Stimulated activated CD8-positive, alpha-beta memory T cell treated with anti-CD3 and anti-CD28 coated beads, Interleukin-2, amount 100 ng/mL, for 48 hours (primary cell): ENCODE measurements at places on chromosomes 7 and 10.

DNA sequence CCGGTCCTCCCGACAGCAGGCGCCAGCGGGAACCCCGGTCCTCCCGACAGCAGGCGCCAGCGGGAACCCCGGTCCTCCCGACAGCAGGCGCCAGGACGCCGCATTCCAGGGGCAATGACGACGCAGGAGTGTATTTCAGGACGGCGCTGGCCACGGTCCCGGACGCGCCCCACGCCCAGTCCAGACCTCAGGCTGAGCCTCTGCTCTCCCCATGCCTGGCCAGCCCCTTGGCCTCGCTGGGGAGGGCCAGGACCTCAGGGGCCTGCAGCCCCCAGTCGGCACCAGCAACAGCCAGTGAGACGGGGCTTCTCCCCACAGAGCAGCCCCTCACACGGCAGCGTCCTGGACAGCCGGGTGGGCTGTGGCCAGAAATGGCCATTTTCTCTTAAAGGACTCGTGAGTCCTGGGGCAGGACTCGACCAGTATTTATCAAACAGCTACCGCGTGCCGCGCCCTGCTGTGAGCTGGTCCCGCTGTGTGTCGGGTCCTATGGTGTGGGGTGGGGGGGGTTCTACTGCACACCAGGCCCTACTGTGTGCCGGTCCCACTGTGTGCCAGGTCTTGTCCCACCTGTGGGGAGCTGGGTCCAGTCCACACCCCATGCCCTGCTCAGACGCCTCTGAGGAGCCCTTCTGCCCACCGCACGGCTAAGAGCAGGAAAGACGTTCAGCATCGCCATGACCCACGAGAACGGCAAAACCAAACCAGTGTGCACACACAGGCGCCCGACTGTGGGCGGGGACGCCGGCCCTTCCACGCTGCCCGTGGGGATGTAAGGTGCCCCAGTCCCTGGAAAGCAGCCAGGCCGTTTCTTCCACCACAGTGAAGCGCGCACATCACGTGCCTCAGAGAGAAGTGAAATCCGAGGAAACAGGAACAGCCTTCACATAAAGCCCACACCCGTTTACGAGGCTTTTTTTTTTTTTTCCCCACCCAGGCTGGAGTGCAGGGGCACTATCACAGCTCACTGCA is 33.3 kb downstream of the GET4 start:
- DNase-seq = no peak

GRCh38 chr7:103065667-103066066 is 8.9 kb downstream of the FBXL13 start:
- DNase-seq = peak; percentile 36

- no peak for DNase-seq
Measured at GRCh38 chr10:51255381-51255780, 181.1 kb downstream of the PRKG1 start.

GRCh38 chr7:98640375-98640774 is 23.3 kb downstream of the NPTX2 start:
- DNase-seq = no peak

DNA sequence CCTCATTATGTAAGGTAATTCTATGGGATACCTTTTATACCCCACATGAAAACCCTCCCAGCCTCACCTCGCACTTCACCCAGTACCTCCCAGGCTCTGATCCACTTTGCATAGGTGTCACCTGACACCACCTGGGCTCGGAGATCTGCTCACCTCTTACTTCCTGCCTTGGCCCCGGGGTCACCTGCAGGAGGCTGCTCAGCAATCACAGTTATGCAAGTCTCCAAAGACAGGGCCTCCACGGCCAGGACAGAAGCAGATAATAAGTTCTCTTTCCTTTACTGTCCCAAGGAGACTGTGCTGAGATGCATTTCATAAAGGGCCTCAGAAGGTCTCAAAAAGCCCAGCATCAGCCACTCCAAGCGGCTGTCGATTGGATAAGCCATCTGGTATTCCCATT is 112.4 kb upstream of the PPP2R2D start:
- DNase-seq = no peak

DNA sequence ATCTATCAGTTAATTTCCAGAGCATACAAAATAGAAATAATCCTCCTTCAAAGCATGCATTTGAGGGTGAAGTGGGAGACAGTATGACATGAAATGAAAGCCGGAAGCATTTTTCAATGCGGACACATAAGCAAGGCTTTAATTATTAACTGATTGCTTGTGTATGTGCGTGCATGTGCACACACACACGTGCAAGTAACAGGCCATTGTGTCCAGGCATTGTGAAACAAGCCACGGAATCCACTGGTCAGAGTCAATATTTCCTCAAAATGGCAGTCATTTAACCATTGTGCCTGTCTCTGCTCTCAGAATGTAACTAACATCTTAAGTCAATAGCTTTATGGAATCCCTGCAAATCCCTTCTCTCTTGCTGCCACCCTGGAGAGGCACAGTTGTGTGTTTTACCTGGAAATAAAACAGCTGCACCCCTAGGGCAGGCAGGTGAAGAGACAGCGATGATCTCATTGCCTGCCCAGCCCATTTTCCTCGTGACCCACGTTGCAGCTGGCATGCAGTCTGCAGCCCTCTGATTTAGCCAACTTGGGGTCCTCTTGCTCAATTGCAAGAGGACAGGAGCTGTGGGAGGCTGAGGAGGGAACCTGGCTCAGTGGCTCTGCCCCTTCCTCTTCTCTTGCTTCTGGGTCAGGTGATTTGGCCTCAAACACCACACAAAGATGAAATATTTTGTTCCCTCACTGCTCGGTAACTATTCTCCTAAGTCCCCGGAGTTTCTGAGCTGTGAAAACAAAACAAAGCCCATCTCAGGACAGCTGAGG is 500.9 kb upstream of the ZMIZ1 start:
- no peak for DNase-seq

DNA sequence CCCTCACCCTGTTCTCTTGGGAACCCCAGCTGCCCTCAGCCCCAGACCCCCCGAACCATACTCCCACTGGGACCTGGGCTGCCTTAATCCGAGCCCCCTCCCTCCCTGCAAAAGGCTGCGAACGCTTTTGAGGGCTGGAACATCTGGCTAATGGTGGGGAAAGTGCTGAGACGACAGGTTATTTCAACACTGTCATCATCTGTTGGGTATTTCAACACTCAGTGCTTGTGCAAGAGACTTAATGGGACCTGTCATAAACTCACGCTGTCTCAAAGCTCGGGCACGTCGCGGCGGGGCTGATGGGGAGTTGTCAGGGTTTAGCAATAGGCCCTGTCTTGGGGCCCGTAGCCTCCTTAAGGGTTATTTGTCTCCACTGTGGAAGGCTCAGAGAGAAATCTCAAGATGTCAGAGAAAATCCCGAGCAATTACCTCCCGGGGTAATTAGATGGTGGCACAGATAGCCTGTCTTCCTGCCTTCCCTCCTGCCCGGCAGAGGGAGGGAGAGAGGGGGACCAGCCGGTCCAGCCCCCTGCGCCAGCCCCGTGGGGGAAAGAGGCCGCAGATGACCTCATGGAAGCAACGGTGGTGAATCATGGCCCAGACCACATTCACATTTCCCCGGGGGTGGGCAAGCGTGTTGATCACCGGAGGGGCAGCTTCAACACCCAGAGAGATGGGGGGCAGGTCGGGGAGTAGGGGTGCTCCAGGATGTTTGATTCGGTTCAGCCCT is 88.7 kb upstream of the MYL10 start:
- no peak for DNase-seq

DNA sequence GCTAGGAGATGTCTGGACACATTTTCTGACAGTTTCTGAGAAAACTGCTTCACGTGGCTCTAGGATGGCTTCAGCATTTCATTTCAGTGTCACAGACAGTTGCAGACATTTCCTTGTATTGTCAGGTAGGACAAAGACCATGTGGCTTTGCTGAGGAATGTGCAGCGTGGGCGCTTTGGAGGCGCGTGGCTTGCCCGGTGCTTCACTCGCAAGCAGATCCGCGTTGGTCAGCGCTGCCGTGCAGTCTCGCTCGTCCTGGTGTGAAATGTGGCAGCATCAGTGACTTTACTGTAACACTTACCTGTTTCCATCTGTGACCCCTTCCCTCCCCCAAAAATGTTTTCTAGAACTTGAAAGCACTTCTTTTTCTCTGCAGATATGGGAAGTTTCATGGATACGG is 340.5 kb downstream of the SDK1 start:
- DNase-seq = no peak

DNA sequence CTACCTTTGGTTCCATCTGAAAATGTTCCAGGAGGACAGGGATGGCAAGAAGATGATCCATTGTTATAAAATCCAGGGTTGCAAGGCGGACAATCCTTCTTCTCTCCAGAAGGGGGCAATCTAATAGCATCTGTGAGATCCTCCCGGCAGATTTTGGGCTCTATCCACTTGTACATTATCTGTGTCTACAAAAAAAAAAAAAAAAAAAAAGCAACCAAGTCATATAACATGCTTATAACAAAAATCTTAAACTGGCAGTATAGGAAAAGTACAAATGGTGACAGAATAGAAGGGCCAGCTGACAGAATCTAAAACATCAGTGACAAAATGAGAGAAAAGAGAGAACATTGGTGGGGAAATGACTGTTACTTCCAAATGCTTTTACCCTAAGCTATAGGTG is 132.7 kb downstream of the ELAPOR2 start:
- no peak for DNase-seq

GRCh38 chr7:2771274-2771731 is 72.8 kb downstream of the GNA12 start:
- DNase-seq = no peak

DNA sequence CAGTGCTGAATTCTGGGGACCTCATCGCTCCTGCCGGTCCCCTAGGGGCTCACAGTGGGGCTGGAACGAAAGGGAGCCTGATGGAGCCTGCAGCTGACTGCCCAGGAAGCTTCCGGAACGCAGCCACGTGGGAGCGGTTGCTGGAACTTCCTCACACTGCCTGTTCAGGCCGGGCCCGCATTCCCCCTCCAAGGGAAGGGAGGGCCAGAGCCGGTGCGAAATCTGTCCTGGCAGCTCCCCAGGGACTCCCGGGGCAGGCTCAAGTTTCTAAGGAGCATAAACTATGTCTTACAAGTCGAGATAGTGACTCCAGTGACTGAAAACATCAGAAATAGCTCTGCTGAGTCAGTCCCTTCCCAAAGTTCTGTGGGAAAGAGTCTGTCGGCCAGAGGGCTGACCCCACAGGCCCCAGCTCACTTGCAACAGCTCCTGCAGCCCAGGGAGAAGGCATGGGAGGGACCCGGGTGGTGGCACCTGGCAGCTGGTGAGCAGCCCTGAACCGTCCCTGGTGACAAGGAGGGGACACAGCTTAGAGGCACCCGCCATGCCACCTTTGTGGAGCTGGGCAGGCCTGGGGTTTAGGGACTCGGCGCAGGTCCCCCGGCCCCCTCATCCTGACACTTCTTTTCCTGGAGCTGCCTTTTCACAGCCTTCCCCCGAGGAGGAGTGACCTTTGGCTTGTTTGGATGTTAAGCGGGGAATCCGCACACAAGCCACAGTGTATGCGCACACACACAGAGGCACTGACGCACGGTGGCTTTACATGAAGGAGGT is 47.6 kb downstream of the PDGFA start:
- no peak for DNase-seq

DNA sequence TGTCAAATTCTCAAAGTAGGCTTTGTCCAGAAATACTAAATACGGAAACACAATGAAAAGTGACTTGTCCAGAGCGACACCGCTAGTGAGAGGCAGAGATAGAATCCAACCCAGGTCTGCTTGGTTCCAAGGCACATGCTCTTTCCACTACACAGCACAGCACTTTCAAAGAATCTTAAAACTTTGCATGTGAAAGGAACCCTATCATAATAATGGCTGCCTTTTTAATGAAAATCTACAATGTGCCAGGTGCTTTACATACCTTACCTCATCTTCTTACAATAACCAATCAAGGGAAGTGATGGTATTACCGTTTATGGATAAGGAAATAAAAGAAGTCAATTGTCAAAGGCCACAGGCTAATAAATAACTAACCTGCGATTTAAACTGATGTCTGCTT is 2.6 kb downstream of the CHCHD3 start:
- no peak for DNase-seq

DNA sequence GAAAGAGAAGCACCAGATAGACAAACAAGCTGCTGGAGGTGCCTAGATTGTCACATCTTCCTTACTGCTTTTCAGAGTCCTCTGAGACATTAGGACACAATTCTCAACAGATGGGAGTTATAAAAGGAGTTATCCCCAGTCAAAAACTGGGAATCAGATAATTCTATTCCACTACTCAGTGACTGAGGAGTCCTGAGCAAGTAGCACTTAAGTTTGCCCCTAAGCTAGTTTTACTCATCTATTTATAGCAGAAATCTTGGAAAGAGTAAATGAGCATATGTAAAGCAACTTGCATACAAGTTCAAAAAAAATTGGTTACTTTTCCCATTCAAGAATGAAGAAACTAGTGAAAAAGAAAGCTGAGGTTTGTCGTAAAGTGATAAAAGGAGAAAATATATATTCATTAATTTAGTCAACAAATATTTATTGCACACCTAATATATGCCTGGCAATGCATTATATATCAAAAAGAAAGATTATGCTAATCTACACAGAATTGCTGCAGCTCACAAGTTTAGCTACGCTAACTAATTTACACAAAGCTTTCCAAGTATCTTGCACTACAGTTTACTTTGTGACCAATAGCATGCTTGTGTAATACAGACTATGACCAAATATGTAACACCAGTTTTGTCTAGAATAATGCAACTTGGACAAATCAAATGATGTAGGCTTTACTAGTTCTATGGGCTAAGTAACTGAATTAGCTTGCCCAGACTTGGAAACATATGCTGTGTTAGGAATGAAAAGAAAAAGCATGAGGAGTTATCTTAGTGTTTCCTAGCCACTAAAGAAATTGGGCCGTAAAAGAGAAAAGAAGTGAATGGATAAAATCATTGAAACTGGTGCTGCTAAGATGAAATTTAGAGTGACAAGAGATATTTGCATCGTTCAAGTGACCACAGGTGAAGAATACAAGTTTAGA is 106.3 kb downstream of the GRM3 start:
- DNase-seq = no peak

DNA sequence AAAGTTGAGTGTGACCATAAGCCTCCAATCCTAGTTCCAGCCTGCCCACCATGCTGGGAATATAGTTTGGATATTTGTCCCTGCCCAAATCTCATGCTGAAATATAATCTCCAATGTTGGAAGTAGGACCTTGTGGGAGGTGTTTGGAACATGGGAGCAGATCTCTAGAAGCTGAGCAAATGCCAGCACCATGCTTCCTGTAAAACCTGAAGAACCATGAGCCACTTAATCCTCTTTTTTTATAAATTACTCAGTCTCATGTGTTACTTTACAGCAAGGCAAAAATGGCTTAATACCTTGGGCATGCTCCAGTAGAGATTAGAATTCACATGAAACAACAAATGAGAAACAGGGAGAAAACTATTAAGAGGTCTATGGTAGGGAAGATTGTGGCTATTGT is 27.2 kb downstream of the STEAP1 start:
- no peak for DNase-seq

- no peak for DNase-seq
Measured at GRCh38 chr7:98807068-98808048, 62.5 kb downstream of the TMEM130 start.

- DNase-seq = no peak
Measured at GRCh38 chr7:94633014-94633341, 23.0 kb downstream of the SGCE start.

GRCh38 chr7:28509251-28510025 is 97.1 kb downstream of the CREB5 start:
- DNase-seq = no peak

GRCh38 chr7:115043605-115044004 is 121.7 kb downstream of the MDFIC start:
- DNase-seq = no peak

GRCh38 chr7:67302113-67303039 is 305.7 kb downstream of the TYW1 start:
- DNase-seq = peak; percentile 93
